ENCODE measurements at places on chromosomes 7 and 10.

DNA sequence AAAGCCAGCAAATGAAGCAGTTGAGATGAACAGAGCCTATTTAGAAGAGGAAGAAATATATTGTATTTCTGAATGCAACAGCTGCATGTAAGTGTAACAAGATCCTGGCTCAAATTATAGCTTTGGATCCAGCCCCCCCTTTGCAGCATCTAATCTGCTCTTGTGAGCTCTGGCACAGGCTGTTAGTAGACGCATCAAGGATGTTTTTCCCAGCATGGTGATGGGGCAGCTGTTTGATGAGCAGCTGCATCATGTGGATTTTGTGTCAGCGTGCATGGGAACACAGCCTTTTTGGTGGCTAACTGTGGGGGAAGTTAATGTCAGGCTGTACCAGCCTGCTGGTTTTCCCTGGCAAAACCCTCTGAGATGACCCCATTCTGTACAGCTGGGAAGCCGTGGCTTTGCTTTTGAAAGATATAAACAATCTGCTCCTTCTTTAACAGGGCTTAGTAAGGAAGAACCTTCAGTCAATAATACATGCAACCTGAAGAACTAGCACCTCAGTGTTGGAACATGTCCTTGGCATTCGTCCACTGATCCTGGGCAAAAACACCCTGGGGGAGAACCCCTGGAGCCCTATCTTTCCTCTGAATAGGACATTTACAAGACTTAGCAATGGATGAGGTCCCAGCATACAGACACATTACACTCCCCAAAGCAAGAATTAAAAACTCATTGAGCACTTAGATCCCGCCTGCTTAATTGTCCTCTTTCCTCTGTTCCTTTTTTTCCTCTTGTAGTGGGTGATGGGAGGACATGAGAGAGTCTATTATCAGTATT, 70.6 kb downstream of the NPS start:
- no peak for DNase-seq

DNA sequence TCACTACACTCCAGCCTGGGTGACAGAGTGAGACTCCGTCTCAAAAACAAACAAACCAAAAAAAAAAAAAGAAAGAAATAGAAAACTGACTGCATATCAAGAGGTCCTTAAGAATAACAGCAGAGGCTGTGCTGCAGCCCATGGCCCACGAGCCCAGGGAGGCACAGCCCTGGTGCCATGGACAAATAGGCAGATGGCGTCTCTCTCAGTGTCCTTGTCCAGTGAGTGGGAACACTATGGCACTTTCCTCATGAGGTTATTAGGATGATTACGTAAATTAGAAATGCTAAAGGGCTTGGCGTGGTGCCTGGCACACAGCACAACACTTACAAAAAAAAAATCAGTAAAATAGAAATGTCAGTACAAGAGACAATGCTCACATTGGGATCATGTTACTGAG, 33.4 kb upstream of the PFKP start:
- DNase-seq, result no peak

DNA sequence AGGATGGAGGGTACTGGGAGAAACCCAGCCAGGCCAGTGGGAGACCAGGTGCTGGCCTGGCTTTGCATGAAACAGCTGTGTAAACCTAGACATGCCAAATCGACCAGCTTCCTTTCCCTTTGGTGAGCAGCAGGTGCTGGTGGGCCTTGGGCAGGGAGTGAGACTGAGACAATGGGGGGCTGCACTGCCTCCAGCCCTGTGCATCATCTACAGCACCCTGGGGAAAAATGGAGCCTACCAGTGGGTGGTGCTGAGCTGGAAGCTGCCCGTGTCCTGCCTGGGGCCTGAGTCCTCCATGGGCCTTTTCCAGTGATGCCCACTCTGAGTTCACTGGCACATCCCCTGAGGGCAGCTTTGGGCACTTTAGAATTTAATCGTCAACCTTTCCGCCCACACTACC, 19.2 kb upstream of the DDC start:
- no peak for DNase-seq

DNA sequence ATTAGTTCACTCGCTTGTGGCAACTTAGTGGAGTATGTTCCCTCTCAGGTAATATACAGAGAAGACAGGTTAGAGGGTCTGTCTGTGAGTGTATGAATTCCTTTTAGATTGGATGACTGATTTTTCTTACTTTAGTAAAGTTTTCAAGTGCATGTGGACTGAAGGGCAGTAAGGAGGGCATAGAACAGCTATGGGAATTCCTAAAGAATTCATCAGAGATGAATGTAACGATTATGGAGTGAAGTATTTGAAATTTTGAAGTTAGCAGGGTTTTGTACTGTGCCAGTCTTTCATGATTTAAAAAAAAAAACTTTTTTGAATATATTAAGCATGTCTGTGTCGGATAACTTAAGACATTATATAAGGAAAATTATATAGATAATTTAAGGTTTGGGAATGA, 15.5 kb downstream of the MAPK8 start:
- no peak for DNase-seq

GRCh38 chr7:138663725-138664710, 37.1 kb downstream of the SVOPL start:
- peak; percentile 28 for DNase-seq

DNA sequence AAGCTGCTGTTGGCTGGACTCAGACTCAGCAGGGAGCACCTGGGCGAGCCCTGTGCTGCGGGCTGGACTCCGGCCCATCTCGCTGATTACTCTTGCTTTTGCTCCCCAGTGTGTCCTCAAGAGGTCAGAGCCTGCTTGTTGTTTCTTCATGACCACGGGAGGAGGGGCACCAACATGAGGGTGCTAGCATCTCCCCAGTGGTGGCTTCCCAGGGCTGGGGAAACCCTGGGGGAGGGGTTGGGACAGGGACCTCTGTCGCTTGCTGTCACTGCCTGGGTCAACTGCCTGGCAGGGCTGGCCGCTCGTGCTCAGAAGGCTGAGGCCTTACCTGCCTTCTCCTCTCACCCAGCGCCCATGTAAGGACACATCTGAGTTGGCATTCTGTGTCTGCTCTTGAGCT, 152.3 kb upstream of the SHH start:
- no peak for DNase-seq

DNA sequence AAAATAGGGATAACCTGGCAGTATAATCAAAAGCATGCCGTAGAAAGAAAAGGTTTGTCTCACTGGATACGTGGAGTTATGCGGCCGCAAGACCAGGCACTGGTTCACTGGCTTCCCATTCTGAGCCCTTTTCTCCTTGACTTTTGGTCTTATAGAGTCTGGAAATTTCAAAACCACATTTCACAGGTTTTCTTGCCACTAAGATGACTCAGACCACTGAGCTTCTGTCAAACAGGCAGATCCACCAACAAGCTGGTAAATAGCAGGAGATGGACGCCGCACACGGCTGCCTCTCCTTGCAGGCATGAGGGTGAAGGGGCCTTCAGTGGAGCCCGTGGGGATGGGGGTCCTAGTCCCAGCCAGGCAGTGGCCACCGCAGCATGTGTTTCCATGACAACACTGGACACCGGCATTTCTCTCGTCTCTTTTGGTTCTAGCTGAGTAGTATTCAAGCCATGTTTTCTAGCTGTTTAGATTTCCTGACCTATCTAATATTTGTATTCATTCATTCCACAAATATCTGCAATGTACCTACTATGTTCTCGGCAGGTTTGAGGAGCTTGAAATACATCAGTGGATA, 55.5 kb downstream of the KLF6 start:
- no peak for DNase-seq

DNA sequence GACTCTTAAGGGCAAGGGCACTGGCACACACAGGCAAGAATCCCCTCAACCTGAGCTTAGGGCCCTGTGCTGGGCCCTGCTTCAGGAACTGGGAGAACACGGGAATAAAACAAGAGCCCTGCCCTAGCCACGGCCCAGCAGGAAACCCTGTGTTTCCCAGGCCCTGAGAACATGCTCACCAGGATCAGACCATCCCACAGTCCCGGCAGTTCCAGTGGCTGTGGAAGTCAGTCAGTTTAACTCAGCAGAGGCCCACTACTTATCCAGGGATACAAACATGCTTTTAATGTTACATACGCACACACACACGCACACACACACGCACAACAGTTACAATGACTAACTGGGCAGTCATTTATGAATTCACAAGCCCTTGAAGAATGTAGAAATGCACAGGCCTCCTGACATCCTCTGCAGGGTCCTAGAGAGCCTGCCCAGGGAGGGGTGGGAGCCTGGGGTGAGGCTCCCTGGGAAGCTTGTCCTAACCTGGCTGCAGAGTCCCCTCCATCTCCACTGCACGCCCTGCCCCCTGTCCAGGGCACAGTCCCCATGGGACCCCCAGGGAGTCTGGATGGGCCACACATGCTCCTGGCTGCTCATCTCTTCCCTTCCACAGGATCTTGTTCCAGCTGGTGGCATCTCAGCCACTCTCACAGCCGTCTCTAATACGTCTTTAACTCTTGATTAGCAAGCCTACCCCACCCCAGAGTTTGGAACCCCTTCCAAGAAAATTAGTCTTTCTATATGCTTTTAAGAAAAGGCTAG, 97.6 kb downstream of the TCERG1L start:
- DNase-seq, result no peak

- no peak for DNase-seq
Observed at GRCh38 chr7:120809260-120809659, 48.7 kb downstream of the TSPAN12 start.

GRCh38 chr7:89780291-89780690, 374.0 kb upstream of the STEAP1 start:
- no peak for DNase-seq

All from activated naive CD4-positive, alpha-beta T cell treated with anti-CD3 and anti-CD28 coated beads for 36 hours (primary cell).